Stimulated activated CD8-positive, alpha-beta memory T cell treated with anti-CD3 and anti-CD28 coated beads, Interleukin-4, amount 100 ng/mL, for 24 hours (primary cell): ENCODE measurements at places on chromosomes 16 and 17.

- no peak for DNase-seq
Measured at GRCh38 chr16:787978-788398, at the start of gene RPUSD1. TSS of gene RPUSD1 (minus strand) at chr16:788381. CDS start at chr16:787737, 644 bp downstream.

- no peak for DNase-seq
Measured at GRCh38 chr16:48590476-48590875, 19.5 kb downstream of the N4BP1 start.

DNA sequence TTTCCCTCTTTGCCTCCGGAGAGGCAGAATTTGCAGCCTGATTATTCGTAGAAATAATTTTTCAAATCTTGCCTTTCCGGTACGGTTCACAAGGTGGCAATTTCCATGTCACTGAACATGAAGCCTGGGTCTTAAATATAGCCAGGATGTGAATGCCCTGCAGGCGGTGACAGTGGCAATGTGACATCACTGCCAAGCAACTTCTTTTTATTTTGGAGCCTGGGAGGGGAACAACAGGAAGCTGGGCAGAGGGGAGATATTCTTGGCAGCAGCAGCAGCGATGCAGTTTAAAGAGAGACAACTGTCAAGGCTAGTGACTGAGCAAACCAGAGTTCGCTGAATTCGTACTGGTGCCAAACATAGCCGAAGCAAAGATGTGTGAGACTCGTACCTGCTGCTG, 171.1 kb downstream of the SNX29 start:
- no peak for DNase-seq

DNA sequence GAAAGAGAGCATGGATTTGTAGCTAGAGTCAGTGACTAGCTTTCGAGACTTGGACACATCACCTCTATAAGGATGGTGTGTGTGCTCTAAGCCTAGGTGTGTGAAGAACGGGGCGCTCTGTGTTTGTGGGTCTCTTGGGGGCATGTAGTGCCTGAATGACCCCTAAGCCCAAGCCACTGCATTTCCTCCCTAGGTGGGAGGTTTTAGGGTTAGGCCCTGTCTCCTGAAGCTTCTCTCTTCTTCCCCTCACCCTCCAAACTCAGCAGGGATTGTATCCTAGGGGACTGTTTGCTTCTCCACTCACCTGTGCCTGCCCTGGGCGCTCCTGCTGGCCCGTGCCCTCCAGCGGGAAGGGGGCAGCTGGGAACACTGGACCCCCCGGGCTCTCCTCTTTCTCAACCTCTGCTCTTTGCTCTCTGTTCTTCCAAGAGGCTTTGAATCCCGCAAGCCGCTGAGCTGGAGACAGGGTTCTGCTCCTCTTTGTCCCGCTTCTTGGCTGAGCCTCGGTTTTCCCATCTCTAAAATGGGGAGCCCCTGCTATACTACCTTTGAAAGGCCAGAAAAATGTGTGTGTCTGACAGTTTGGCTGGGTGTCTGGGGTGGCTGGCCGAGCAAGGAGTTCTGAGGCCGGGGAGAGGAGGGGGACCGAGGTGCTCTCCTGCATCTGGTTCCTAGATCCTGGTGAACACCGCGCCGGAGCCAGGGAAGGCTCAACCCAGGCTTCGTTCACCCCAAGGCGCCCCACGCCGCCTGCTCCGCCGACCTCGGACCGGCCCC, 810 bp downstream of the CYGB start:
- no peak for DNase-seq

DNA sequence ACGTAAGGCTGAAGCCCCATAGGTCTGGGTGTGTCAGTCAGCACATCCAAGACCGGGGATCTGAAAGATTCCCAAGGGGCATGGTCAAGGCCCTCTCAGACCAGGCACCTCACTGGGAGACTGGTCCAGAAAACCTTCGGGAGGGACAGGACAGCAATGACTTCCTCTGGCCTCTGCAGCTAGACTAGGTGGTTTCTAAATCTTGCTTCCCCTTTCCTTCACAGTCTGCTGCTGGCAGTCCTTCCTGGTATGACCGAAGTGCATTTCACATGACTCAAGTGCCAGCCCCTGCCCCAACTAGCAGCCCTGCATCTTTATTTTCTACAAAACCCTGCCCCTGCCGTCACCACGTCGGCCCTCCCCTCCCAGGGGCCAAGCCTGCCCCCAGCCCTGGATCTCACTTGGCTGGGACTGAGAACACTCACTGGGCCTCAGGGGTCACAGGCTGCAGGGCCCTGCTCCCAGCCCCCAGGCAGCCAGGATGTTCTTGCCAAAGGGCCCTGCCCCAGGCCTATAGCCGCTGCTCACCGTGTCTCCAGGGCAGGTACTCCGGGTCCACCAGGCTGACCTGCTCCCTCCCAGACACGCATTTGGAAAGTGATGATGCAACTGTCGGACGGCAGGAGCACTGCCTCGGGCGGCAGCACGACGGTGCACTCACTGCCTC, 18.3 kb downstream of the POLR3K start:
- no peak for DNase-seq

GRCh38 chr17:41415833-41416335, 8.5 kb downstream of the KRT37 start:
- DNase-seq = no peak

DNA sequence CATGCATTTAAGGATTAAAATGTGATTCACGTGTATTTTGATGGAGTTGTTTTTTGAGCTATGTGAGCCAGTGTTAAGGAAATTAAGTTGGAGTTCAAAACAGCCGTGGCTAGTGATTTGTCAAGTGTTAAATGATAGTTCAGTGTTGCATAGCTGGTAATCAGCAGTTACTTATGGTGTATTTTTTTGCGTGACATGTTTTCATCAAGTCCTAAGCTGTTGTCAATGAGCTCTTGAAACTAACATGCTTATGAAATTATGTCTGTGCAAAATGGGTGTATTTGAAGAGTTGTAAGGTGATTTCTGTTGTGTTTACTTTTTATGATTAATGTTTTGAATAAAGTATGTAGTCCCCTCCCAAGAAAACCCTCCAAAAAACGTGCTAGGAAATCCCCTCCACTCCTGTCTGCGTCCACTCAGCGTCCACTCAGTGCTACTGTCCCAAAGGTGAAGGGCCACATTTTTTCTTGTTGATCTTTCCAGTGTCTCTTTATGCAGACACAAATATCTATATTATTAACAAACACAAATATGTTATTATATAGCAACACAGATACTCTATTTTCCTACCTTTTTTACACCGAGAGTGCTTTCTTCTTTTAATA, 30.0 kb downstream of the USP10 start:
- DNase-seq = no peak

DNA sequence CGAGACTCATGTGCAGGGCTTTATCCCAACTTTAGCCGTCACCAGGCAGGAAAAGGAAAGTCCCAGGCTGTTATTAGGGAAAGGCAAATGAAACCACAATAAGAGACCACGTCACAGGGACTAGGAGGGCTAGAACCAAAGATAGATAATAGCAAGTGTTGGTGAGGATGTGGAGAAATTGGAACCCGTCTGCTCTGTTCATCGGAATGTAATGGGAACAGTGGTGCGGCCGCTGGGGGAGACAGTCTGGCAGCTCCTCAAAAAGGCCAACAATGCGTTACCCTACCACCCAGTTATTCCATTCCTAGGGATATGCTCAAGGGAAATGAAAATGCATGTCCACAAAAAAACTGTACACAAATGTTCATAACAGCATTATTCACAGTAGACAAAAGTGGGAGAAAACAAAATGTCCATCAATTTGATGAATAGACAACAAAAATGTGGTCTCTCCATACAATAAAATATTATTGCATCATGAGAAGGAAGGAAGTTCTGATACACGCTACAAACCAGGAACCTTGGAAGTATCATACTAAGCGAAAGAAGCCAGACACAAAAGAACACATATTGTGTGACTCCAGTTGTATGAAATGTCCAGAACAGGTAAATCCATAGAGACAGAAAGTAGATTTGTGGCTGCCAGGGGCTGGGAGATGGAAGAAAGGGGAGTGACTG, 19.5 kb upstream of the USP10 start:
- DNase-seq = no peak

DNA sequence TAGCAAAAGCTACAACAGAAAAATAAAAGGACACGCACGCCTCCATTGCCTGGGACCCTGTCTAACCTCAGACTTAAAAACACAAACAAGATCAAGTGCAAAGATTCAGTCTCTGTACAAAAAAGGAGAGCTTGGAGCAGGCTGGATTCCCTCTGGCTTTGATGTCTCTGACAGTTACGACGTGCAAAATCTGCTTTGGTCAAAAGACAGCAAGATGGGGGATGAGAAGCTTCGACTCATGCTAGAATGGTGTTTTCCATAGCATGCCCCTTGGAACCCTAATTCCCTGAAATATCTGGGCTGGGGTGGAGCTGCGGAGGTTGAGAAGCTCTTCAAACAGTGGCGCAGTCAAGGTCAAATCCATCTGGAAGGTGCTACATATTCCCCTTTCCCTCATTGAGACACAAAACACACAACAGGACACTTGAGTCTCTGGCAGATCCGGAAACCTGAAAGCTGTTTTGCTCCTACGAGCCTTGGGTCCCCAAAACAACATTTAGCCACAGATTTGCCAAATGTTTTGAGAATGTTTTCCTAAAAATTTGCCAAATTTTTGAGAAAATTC, 9.1 kb downstream of the MYH11 start:
- DNase-seq = no peak

- DNase-seq = no peak
Measured at GRCh38 chr17:50186661-50187393, 14.6 kb downstream of the COL1A1 start.

DNA sequence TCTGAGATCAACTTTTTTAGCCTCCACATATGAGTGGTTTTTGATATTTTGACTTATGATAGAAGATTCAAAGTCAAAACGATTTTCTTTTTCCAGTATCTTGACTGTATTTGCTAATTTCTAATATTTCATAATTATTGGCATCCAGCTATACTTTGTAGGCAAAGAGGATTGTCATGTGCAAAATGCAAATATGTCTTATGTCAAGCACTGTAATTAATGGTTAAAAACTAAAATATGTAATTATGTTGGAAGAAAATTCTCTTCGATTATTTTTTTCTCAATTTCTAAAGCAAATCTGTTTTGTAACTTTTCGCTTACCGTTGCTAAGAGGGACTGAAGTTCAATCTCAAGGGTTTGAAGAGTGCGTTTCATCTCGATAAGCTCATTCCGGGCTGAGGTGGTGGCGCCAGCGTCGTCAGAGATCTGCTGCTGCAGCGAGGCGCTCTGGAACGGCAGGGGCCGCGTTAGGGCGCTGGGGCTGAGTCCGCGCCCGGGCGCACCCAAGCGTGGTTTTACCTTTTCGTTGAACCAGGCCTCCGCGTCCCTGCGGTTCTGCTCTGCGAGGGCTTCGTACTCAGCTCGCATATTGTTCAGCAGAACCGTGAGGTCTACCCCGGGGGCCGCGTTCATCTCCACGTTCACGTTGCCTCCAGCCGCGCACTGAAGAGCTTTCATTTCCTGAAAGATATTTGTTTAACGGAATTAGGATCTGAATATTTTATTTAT, 3.0 kb downstream of the KRT27 start:
- no peak for DNase-seq

GRCh38 chr17:76524598-76525512, 12.7 kb downstream of the CYGB start:
- no peak for DNase-seq

DNA sequence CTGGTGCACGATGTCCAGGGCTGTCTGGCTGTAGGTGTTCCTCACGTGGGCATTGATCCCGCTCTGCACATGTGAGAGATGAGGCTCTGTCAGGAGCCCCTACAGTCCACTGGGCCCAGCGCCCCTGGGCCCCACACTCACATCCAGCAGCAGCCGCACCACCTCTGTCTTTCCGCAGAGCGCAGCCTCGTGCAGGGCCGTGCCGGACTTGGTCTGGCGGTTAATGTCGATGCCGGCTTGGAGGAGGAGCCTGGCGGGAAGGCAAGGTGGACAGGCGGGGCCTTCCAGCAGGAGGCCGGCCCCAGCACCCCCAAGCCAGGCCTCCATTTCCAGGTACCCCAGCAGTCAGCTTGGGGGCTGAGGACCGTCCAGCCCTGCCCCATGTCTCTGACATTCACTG, 9.2 kb downstream of the CASKIN1 start:
- no peak for DNase-seq

- no peak for DNase-seq
Measured at GRCh38 chr17:32927201-32927723, 691 bp upstream of the TMEM98 start.
